ENCODE measurements at places on chromosomes 5 and 9. TPM values are rescaled to one million over a fixed set of nuclear protein-coding genes. Genes with fewer than 3 reads are reported as not detected.

GRCh38 chr5:114252226-114252625, 109.6 kb upstream of the KCNN2 start:
- no peak for DNase-seq

- DNase-seq: no peak
Measured at GRCh38 chr5:139870677-139871076, 75.1 kb downstream of the PSD2 start.

- no peak for DNase-seq
Measured at GRCh38 chr9:105468875-105469274, 21.0 kb downstream of the FSD1L start.

GRCh38 chr5:27568811-27569210, 530.4 kb upstream of the CDH9 start:
- no peak for DNase-seq

DNA sequence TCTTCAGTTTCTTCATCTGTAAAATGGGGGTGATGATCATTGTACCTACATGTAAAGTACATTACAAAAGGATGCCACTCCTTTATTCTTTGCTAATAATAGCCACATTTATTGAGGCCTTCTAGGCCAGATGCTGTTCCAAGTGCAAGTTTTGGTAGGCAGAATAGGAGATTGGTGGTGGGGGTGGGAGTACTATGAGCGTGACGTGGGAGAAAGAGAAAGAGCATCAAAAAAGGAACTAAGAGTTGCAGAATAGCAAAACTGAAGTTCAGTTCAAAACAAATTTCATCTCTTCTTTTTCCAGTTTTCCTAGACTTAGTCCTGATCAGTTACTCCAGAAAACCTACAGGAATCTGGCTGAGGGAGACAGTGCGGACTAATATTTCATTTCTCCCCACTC, 174.1 kb downstream of the SNX18 start:
- no peak for DNase-seq

GRCh38 chr9:19033015-19033414, at the start of gene SAXO1:
TSS of gene SAXO1 (minus strand) at chr9:19033209. CDS start at chr9:19032908, 301 bp downstream.
- no peak for DNase-seq

- no peak for DNase-seq
Measured at GRCh38 chr5:173612948-173613347, 3.5 kb downstream of the BOD1 start.

DNA sequence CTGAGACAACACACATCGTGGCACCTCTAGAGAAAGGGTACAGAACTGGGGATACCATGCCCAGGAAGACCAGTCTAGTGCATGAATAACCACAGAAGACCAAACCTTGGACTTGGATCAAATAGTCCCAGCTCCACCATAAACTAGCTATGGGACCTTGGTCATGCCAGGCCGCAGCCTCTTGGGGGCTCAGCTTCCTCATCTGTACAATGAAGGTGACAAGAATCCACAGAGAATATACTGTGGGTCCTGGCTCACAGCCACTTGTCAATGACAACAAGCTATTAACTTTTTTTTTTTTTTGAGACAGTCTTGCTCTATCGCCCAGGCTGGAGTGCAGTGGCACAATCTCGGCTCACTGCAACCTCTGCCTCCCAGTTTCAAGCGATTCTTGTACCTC, 3.9 kb downstream of the KYAT1 start:
- no peak for DNase-seq

DNA sequence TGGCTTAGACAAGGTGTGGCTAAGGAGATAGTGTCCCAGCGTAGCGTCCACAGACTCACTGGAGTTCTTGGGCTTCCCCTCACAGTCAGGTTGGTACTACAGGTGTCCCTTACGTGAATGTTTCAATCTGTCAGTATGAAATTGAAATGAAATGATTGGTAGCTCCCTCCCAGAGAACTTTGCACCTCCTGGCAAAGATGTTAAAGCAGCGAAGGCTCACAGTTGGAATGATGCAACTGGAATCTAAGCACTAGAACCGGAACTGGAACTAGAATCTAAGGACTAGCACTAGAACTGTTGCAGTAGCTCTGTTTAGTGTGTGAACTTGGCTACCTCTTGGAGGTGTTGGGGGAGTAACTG, 1.1 kb downstream of the SLC31A1 start:
- no peak for DNase-seq

GRCh38 chr9:93286252-93287188, 102.6 kb downstream of the WNK2 start:
- DNase-seq: no peak

- no peak for DNase-seq
Measured at GRCh38 chr5:56910210-56910965, 992 bp downstream of the SETD9 start.

DNA sequence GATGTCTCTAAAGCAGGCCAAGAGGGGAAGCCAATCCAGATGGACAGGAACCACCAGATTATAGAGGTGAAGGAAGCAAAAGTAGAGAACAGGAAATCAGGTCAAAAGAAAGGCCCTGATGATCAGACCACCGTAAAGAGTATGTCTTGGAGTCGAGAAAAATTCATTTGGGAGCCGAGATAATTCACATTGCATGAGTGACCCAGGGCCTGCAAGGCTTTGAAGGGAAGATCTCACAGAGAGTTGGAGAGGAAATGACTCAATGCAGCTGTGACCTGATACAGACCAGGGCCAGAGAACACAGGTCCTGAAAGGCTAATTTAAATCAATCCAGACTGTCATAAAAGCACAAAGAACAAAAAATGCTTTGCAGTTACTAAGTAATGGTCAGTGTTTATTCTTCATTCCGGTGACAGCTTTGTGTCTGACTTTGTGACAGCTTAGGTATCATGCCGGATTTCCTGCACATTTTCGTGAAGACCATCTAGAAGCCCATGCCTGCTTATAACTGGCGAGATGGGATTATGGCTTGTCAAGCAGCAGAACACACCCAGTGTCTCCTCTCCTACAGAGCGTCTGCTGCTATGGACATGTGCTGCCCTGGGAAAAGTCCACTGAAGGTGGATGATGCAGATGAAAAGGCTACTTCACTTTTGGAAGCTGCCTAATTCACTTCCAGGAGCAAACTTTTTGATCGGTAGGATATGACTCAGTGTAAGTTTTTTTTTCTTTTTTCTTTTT, 5.8 kb upstream of the ACTBL2 start:
- no peak for DNase-seq

DNA sequence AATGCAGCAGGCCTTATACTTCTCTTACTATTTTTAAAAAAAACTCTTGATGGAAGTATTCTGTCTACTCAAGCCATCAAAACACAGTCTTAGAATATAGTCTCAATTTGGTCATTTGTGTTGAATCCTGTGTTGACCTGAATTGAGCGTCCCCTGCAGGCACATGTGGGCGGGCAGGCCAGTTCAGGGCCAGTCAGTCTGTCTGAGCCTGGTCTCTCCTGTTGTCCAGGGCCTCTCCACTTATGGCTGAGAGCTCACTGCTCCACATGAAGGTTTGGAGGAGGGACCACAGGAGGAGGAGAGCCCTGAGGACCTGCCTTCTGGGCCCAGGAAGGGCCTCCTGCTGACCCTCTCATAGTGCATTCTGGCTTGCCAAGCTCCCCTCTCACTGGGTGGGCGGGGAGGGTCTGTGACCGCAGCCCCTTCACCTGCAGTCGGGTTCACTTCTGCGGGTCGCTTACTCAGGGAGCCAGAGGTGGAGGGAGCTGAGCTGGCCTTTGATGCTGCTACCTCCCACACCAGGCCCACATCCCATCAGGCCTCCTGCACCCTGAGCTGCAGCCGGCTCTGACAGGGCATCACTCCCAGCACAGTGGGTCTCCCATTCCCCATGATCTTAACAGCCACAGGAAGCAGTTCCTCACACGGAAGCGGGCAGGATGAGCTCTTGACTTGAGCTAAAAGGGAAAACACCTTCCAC, 178.2 kb upstream of the S1PR3 start:
- no peak for DNase-seq

DNA sequence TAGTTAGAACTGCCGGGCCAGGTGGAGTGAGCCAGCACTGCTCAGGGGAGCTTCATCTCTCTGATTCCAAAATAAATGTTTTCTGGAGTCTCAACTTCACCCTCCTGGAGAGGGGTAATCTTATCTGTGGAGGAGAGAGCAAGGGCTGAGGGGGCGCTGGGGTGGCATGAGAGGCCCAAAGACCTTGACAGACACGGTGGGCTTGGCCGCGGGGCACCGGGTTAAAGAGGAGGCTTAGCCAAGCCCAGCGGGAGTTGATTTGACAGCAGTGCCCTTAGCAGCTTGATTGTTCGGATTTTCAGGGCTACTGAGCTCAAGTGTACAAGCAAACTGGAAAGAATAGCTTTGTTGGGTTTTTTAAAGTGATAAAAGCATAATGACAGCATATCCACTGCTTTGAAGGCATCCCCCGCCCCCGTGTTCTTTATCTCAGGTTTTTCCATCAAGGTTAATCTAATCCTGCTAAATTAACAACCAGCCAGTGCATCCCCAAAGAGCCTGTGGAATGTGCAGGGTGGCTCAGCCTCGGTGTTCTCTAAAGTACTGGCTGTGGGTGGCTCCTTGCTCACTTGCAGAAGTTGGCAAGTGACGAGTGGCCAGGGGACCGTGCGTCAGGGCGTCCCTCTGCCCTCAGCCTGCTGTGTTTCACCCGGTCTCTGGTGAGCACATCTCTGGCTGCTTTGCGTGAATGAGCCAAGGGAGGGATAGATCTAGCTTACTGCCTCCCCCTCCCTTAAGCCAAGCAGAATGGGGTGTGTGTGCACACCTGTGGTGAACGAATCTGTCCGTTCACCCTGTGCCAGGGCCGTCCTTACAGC, 5.5 kb downstream of the QRFP start:
- no peak for DNase-seq

DNA sequence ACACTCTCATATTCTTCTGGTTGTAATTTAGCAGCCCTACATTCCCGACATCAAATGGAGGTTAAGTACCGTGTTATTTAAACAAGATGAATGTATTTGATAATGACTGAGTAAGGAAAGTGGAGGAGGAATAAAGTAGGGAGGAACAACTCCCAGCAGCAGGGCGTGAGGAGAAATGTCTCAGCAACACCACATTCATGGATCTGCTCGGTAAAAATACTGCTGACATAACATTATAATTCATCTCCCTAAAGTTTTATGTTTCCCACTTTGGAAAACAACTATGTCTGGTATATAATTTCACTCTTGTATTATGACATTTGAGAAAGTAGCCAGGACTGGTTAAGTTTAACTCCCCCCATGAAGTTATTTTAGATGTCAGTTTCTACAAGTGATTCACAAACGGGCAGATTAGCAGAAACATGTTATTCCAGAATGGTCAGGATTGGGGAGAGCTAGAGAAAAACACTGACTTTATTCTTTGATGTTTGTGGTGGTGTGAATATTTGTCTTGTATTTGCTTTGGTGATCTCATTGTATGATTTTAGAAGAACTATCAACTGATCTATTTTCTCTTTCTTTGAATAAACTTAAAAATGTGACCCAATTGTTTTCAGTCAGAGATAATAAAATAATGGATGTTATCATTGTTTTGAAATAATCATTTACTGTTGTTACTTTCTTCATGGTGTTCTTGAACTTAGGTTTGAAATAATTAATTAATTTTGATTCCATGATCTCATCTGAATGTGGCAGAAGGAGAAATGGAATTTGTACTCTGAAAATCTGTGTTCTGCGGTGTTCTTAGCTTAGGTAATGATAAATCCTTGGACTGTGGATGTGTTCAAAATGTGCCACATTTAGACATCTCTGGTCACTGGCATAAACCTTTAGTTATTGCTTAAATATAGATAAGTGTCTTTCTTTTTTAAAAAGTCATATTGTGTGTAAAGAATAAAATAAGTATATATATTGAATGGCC, 303.6 kb upstream of the ZNF608 start:
- DNase-seq: no peak

DNA sequence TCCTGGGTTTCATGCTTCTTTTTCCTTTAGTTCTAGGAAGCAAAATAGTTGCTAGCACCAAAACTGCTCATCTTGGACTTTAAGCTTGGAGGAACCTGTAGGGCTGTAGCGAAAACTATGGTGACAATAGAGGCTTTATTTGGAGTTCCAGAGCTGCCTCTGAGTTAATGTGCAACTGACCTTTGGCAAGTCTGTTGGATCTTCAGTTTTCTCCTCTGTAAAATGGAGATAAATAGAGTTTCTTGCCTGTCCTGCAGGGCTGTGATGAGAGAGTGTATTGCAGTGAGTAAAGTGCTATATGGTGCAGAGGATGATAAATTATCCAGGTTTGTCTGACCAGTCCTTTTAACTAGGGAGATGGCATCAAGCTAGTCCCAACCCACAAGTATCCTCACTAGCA, 417.0 kb downstream of the MAN2A1 start:
- DNase-seq: no peak

DNA sequence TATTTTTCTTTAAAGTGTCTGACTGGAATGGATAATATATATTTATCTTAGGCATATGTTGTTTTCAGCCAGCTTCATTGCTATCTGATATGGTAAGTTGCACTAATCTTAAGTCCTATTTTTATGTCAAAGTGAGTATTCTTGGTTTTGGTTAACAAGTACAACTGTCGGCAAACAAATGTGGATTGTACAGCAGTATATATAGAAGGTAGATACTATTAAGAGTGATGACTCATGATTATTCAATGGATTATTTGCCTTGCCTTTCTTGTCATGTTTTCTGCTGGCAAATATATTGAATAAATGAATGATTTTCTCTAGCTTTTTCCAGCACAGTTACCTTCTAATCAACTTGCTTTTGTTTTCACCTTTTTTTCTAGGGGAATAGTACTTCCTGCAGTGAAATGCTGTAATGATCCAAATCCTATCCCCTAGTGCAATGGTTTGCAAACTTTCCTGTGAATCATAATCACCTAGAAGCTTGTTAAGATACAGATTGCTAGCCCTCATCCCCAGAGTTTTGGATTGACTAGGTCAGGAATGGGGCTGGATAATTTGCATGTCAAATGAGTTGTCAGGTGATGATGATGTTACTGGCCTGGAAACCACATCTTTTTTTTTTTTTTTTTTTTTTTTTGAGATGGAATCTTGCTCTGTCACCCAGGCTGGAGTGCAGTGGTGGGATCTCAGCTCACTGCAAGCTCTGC, 60.8 kb upstream of the ARRDC3 start:
- no peak for DNase-seq

The ACOT12 gene
- not detected for total RNA-seq

The SYK gene
- 36.1 TPM for total RNA-seq

The PCDHGC4 gene
- total RNA-seq: 1.5 TPM

The BAAT gene
- not detected for total RNA-seq

The MTREX gene
- 85.1 TPM for total RNA-seq

The NR2F1-AS1 gene
- total RNA-seq: 31.0 TPM

The PDGFRB gene
- 157 TPM for total RNA-seq

The GABRA1 gene
- total RNA-seq: not detected

The CCDC187 gene
- total RNA-seq: not detected

The FOXD4L3 gene
- total RNA-seq: not detected

All from omental fat pad (tissue), 4 donors.